ENCODE measurements at places on chromosomes 2 and 18.

DNA sequence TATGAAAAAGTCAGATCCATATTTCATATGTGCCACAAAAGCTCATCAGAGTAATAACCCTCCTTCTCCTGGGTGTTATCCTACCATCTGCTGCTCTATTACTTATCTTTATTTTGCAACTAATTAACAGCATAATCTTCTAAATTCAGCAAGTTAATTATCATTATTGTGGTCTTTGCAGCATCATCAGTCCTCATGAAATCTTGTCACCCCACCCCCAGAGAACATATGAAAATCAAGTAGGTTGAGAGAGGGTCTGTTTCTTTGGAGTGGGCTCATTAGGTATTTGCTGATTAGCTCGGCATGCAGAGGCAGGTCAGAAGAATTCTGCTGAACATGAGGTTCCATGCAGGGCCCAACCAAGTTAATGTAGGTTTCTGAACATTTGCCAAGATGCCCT lies 64.8 kb downstream of the ATF2 start:
- no peak for DNase-seq

DNA sequence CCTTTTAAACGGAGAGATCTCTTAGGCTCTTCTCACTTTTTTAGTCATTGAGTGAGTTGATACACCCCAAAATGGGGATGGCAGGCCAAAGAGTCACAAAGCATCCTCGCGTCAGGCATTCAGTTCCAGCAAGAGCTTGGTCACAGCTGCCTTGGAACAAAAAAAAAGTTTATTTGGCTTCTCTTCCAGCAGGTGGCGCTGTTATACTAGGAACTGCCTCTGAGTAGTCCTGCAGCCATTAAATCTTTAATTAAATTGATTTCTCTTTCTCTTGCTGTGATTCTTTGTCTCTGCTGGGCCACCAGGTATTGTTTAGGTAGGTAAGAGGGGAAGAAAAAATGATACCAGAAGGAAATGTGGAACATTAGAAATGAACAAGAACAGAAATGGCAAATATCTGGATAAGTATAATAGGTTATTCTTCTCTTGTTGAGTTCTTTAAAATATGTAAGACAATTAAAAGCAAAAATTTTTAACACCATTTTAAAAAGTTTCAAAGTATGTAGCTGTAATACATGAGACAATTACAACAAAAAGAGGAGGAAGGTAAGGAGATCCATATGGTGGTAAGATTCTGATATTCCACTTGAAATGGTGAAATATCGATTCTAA lies 175.1 kb downstream of the GALNT1 start:
- no peak for DNase-seq

- DNase-seq = no peak
Observed at GRCh38 chr18:58334061-58334460, 290.0 kb downstream of the NEDD4L start.

DNA sequence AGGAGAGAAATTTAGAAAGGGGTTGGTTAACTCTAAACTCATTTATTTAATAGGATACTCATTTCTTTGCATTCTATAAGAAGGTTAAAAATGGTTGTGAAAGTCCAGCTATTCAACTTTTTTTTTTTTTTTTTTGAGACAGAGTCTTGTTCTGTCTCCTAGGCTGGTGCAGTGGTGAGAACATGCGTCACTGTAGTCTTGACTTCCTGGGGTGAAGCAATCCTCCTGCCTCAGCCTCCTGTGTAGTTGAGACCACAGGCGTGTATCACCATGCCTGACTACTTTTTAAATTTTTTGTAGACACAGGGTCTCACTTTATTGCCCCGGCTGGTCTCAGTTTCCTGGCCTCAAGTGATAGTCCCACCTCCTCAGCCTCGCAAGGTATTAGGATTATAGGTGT lies 11.9 kb downstream of the ELP2 start:
- DNase-seq = no peak

DNA sequence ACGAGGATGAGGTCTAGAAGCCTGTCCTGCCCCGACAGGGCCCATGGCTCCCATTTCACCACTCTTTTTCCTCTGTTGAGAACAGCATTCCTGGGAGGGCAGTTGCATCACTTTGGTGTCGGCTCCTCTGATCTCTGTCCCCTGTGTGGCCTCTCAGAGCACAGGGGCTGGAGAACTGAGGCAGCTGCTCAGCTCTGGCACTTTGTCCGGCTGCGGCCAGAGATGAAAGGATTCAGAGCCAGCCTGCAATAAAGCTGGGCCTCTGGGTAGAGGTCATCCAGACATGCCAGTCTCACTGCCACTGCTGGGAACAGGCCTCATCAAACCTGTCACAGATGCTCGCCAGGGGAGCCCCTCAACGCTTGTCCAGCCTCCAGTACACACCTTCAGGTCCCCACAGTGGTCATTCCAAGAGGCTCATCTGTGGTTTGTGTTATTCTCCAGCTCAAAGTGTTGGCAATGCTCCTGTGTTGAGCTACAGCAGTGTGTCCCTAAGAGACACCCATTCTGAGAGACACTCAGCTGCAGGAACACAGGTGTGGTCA lies 13.1 kb upstream of the ROCK2 start:
- no peak for DNase-seq

DNA sequence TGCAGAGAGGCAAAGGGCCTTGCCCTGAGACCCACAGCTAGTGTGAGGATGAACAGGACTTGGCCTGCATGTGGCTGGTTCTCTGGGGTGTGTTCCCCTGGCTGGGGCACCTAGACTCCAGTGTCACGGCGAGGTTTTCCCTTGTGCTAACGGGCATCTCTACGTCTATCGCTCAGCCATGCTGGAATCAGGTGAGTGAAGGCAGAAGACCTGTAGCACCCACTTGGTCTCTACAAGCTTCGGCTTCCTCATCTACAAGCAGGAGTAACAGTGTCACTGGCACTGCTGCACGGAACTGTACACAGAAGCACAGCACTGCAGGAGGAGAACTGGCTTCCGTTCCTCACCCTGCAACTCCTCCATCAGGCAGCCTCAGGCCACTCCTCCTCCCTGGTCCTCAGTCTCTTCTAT lies 30.6 kb downstream of the HS1BP3 start:
- DNase-seq = no peak

- DNase-seq = no peak
Observed at GRCh38 chr2:125172181-125172580, 1147.1 kb downstream of the CNTNAP5 start.

- DNase-seq = no peak
Observed at GRCh38 chr18:44911260-44911659, 230.6 kb downstream of the SETBP1 start.

DNA sequence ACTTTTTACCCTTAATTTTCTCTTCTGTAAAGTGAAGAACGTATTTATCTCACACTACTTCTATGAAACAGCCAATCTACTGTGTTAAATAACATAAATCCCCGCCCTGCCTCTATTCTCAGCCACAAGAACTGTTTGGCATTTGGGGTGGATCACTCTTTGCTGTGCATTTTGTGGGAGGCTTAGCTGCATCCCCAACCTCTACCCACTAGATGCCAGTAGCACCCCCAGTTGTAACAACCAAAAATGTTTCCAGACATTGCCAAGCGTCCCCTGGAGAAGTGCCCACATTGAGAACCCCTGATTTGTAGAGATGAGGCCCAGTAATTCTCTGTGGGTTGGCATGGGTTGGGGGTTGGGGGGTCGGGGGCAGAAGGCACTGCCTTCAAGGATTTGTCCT lies 94.7 kb upstream of the BOD1L2 start:
- no peak for DNase-seq

- no peak for DNase-seq
Observed at GRCh38 chr2:10157293-10157692, 34.8 kb downstream of the RRM2 start.

DNA sequence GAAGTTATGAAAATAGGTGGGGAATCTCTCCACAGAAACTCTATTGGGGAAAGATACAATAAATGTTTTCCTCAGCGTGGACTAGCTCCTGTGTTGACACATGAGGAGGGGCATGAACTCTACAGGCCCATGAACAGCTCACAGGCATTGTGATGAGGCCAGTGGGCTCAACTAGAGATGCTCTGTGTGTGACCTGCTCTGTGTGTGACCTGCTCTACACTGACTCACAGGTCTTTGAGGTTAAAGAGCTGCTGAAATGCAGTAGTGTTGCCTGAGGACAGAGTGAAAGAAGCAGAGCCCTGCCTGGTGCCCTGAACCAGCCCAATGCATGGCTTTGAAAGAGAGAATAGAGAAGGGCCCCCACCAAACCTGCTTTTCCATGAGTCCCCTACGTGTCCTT lies 117.6 kb downstream of the MCFD2 start:
- no peak for DNase-seq

DNA sequence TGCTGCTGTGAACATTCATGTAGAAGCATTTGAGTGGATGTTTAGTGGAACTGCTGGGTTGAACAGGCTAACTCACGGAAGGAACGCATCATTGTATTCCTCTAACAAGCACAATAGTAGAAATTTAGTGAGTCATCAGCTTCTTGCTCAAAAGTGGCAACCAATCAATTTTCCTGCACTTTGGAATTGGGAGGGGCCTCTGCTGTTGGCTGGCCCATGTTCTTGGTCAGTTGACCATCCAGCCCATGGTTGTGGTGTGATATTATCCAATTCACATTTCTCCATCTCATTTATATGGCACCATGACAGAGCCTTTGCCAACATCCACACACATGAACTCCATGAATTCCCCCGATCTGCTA lies 95.0 kb downstream of the TNFRSF11A start:
- DNase-seq = no peak

GRCh38 chr18:36247036-36247435 lies 50.5 kb upstream of the FHOD3 start:
- no peak for DNase-seq

- DNase-seq = no peak
Observed at GRCh38 chr2:62467100-62467474, 38.9 kb downstream of the TMEM17 start.

DNA sequence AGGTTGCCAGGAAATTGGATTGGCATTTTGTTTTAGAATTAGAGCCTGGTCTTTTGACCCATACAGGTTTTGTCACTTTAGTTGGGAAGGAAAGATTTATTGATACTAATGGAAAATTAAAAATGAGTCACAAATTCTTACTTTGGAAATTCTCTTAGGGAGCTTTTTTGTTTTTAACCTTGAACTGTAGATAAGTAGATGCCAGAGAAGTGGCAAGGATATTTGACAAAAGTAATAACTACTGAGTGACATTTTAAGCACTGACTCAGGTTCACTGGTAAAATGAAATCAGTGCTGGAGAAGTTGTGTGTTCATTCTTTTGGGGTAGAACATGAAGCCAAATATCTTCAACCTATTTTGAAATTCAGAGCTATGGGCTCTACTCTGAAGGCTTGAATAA lies 56.5 kb downstream of the LDLRAD4 start:
- no peak for DNase-seq

DNA sequence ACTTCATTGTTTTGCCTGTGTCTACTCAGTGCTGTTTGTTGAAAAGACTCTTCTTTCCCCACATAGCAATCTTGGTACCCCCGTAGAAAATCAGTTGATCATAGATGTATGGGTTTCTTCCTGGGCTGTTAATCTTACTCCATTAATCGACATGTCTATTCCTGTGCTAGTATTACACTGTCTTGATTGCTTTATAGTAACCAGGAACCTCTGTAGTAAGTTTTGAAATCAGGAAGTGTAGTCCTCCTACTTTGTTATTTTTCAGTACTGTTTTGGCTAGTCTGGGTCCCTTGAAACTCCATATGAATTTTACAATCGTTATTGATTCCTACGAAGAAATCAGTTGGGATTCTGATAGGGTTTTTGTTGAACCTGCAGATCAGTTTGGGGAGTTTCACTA lies 78.8 kb upstream of the FAM136A start:
- DNase-seq = no peak

- no peak for DNase-seq
Observed at GRCh38 chr2:196334710-196335109, 163.3 kb upstream of the STK17B start.

DNA sequence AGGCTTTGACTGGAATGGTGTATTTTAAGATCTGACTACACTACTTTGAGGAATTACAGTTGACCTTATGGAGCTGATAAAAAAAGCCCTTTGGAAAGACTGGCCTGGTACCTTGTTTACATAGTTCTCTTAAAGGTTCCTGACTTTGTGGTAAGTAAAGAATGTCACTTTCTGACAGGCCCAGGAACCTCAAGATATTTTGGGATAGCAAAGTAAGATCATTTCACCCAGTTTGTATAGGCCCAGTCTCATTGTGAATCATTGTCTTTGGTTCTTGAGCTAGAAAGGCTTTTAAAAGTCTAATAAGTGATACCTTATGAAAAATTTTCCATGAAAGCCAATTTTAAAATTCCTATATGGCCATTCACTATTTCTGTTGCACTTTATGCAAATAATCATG lies 316.3 kb upstream of the LRRTM4 start:
- DNase-seq = no peak

DNA sequence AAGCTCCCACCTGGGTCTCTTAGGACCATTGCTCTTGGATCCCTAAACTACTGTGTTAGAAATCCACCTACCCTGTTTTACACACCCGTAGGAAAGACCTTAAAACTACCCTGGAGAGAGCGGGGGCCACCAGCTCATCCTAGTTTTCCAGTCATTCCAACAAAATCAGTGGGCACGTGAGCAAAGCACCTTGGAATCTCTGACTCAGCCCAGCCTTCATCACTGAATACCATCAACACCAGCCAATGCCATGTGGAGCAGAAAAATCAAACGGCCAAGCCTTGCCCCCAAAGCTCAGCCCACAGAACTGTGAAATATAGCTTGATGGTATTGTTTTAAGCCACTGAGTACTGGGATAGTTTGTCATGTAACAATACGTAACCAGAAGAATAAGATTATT lies 449.7 kb upstream of the CHAC2 start:
- no peak for DNase-seq

DNA sequence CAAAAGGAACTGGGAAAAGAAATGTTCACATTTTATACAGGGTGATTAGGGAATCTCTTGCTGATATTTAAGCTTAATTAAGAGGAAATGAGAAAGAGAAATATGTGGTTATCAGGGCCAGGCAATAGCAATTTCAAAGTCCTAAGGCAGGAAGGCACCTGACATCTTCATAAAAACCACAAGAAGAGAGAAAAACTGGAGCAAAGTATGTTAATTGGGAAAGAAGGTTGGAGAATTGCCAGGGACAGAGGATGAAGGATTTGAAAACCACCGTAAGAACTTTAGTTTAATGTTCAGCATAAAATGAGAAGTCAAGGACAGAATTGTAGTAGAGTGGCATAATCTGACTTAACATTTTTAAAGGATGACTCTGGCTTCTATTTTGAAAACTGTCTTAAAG lies 691.8 kb upstream of the NRXN1 start:
- no peak for DNase-seq

DNA sequence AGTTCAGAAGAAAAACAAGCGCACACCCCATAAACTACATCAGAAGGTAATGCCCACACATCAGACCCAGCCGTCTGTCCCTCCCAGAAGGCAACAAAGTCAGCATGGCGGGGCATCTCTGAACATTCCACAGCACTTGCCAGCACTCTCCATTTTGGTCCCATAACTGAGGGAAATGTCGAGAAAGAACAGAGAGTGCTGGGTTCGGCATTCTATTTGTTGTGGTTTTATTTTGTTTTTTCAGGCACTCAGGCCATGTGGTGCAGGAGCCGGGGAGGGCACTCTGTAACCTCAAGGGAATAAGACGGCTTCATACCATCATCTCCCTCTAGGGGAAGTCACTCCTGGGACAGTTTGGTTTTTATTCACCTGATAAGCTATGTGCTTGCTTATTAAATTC lies 156.0 kb downstream of the SEPTIN10 start:
- DNase-seq = no peak

- no peak for DNase-seq
Observed at GRCh38 chr2:175309799-175310198, 128.3 kb upstream of the ATP5MC3 start.

GRCh38 chr2:147739508-147739907 lies 105.3 kb upstream of the ACVR2A start:
- no peak for DNase-seq
